Left cardiac atrium (tissue), 4 donors: ENCODE measurements at places on chromosomes 2 and 18. TPM values are rescaled to one million over a fixed set of nuclear protein-coding genes. Genes with fewer than 3 reads are reported as not detected.

Gene ALK
- 0.21 TPM for total RNA-seq

GRCh38 chr2:197033222-197033621 lies 106.7 kb upstream of the PGAP1 start:
- DNase-seq = no peak

DNA sequence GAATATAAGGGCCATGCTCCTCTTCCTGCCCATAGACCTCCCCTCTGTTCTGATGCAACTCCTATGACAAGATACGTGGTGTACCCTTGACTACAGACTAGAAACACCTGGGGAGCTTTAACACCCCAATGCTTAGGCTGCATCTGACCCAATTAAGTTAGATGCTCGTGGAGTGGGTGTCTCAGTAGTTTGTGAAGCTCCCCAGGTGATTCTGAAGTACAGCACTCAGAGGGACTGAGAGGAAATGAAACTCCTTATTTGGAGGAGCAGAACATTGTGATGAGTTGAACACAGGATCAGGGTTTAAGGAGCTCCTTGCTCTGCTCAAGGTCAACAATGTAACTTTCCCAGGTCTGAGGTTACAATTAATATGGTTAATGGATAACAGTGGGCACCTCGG lies 80.3 kb upstream of the TTC39C start:
- no peak for DNase-seq

GRCh38 chr2:169362894-169363559 lies 693 bp upstream of the LRP2 start:
- DNase-seq = no peak

DNA sequence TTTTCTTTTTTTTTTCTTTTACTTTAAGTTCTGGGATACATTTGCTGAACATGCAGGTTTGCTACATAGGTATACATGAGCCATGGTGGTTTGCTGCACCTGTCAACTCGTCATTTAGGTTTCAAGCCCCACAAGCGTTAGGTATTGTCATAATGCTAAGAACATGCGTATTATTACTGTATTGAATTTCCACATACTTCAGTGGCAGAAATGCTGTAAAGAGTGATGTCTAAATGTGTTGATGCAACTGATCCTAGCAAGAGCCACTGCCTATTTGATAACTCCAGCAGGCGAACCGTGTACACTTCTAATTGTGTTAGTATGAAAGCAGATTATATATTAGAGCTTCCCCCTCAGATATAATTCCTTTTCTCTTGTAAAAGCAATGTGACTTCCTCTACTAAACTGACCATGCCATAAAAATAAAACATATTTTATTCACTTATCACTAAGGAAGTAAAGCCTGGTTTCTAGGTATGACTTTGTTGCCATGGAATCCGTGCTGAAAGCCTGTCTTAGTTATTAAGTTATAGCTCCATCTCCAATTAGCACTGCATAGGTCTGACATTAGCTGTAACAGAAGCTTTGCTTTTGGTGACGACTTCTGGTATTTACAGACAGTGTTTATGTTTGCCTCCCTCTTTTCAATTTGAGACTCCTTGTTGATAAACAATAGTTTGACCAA lies 280.0 kb downstream of the GALR1 start:
- DNase-seq = no peak

GRCh38 chr2:10142640-10142965 lies 20.1 kb downstream of the RRM2 start:
- DNase-seq = no peak

Gene ITGA6
- 47.0 TPM for total RNA-seq

DNA sequence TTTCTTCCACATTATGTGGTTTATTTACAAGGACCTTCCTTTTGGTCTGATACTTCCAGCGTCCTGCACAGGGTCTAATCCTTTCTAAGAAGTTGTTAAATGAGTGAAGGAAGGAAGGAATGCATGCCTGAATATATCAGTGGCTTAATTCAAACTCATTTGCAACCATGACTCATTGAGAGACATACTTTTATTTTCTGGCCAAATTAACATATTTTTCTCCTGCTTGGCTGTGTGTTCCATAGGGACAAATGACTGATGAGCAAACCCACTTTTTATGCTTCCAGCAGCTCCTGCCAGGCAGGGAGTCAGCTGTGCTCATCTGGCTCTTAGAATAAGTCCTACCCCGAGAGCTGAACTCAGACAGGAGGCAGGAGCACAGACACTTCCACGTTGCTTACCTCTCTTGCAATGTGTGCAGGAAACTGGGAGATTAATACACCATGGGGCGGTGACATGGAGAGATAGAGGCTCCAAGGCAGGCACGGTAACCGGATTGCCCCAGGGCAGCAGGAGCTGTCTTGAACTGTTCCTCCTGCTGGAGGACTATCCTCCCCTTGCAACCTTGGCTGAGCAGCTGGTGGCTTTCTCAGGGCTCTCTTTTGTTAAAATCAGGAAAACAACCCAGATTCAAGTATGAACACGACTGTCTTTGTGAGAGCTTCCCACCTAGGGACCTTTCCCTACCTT lies 667.5 kb upstream of the HS6ST1 start:
- no peak for DNase-seq

- DNase-seq = no peak
Measured at GRCh38 chr2:157839822-157840221, 36.3 kb downstream of the ACVR1 start.
